ENCODE measurements at places on chromosomes 13 and 19. TPM values are rescaled to one million over a fixed set of nuclear protein-coding genes. Genes with fewer than 3 reads are reported as not detected.

GRCh38 chr13:49503951-49504350 is 8.2 kb downstream of the PHF11 start:
- no peak for DNase-seq
- no peaks in the 10 kb centered on the region for H3K27me3 ChIP-seq
- H3K36me3 ChIP-seq = peaks cover 8% of the 10 kb centered on the region
- peaks cover 7% of the 10 kb centered on the region for H3K4me1 ChIP-seq

Gene PEG3
- total RNA-seq = 10.0 TPM

GRCh38 chr19:17420475-17420924 is 653 bp downstream of the MVB12A start:
- DNase-seq = peak; percentile 23
- H3K27ac ChIP-seq = peak overlapping the region; percentile 60
- peaks cover 20% of the 10 kb centered on the region for H3K4me1 ChIP-seq
- H3K4me3 ChIP-seq = peak overlapping the region; percentile 76

GRCh38 chr13:41246969-41247680 is 16.3 kb downstream of the MTRF1 start:
- H3K36me3 ChIP-seq = peaks cover 22% of the 10 kb centered on the region
- H3K4me3 ChIP-seq = no peak overlapping the region
- no peak for DNase-seq
- H3K4me1 ChIP-seq = peaks cover 34% of the 10 kb centered on the region

GRCh38 chr19:7596211-7596937 is 711 bp downstream of the CAMSAP3 start:
- H3K4me3 ChIP-seq = peak overlapping the region; percentile 60
- H3K36me3 ChIP-seq = no peaks in the 10 kb centered on the region
- no peak overlapping the region for H3K27ac ChIP-seq
- peaks cover 6% of the 10 kb centered on the region for H3K4me1 ChIP-seq
- no peak for DNase-seq

Gene PNMA8C
- total RNA-seq = not detected

DNA sequence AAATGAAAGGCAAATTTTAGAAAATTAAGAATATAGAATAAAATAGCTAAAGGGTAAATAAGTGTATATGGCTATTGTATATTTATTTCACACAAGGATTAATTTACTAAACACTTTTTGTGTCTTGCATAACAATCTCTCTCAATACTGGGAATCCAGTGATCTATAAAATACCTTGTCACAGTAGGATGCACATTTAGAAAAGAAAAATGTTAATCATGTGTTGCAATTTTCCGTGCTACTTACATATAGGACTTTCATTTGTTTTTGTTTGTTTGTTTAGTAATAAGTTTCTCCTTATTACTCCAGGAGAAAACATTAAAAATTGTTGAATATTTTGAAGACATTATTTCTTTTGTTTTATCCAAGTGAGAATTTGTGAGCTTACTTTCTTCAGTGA is 1533.3 kb downstream of the SLITRK5 start:
- no peak overlapping the region for H3K4me3 ChIP-seq

DNA sequence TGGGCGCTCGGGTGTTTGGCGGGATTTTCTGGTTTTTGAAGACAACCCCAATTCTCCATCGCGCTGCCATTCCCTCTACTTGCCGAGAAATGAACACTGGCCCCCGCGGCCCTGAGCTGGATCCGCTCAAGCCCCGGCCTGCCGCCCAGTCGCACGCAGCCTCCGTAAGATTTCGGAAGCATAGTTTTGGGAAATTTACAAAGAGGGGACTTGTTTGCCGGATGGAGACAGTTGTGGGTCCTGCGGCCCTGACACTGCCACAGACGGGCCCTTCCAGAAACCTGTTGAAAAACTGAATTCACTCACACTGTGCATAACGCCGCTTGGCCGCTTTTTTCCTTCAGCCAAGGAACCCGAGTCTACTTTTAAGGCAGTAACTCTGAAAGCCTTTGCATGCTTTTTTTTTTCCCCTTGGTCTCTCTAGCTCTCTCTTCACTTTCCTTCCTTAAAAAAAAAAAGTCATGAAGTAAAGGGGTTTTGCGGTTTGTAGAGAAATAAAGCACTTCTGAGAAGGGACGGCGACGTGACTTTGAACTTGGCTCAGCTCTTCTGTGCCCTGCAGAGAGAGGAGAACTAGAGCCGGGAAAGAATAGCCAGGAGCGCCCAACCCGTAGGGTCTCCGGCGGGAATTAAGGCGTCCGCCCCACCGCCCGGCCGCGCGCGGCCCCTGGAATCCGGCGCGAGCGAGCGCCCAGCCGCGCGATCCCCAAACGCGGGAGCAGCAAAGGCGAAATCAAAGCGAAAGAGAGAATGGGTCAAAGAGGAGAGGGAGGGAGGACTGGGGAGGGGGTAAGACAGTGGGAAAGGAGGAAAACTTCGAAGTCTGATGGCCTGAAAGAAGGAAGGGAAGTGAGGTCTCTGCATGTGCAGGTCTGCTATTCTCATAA is 3.4 kb upstream of the ZIC2 start:
- peaks cover 100% of the 10 kb centered on the region for H3K27me3 ChIP-seq
- H3K4me1 ChIP-seq = peaks cover 41% of the 10 kb centered on the region
- no peak for DNase-seq
- H3K27ac ChIP-seq = no peak overlapping the region
- no peaks in the 10 kb centered on the region for H3K36me3 ChIP-seq

- H3K27me3 ChIP-seq = peaks cover 25% of the 10 kb centered on the region
- H3K36me3 ChIP-seq = no peaks in the 10 kb centered on the region
- H3K4me3 ChIP-seq = no peak overlapping the region
- peaks cover 41% of the 10 kb centered on the region for H3K4me1 ChIP-seq
- H3K27ac ChIP-seq = no peak overlapping the region
- DNase-seq = no peak
Measured at GRCh38 chr13:112971288-112971643, 2.3 kb downstream of the MCF2L start.

Gene PSG6
- not detected for total RNA-seq

DNA sequence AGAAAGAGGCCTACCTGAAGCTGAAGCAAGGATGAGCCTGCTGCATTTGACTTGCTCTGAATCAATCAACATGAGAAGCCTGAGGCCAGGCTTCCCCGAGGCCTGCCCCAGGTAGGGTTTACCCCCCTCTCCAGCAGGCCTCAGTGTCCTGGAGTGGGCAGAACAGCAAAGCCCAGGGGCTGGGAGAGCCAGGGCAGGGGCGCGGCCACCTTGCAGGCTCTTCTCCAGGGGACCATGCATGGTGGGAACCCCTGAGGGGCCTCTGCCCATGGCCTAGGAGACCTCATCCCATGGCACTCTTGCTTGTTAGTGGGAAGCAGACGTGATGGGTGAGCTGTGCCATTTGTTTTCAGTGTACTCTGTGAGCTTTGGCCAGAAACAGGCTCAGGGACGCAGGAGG is 19.9 kb upstream of the LRP3 start:
- no peak overlapping the region for H3K27ac ChIP-seq
- no peaks in the 10 kb centered on the region for H3K27me3 ChIP-seq
- H3K36me3 ChIP-seq = no peaks in the 10 kb centered on the region
- no peak for DNase-seq

Gene TTC9B
- not detected for total RNA-seq

Gene CCL25
- not detected for total RNA-seq

GRCh38 chr19:46654621-46655152 is 6.3 kb downstream of the DACT3 start:
- H3K27me3 ChIP-seq = peaks cover 31% of the 10 kb centered on the region
- DNase-seq = no peak
- H3K36me3 ChIP-seq = no peaks in the 10 kb centered on the region
- peak overlapping the region; percentile 48 for H3K27ac ChIP-seq
- peaks cover 13% of the 10 kb centered on the region for H3K4me1 ChIP-seq

Gene ZNF99
- total RNA-seq = 0.11 TPM

- no peaks in the 10 kb centered on the region for H3K36me3 ChIP-seq
- no peaks in the 10 kb centered on the region for H3K27me3 ChIP-seq
- H3K27ac ChIP-seq = no peak overlapping the region
- no peak overlapping the region for H3K4me3 ChIP-seq
- peaks cover 15% of the 10 kb centered on the region for H3K4me1 ChIP-seq
Measured at GRCh38 chr19:8214802-8215201, 5.6 kb downstream of the CERS4 start.

- no peak for DNase-seq
- no peak overlapping the region for H3K4me3 ChIP-seq
- H3K27ac ChIP-seq = no peak overlapping the region
- H3K36me3 ChIP-seq = peaks cover 19% of the 10 kb centered on the region
- H3K4me1 ChIP-seq = peaks cover 10% of the 10 kb centered on the region
- no peaks in the 10 kb centered on the region for H3K27me3 ChIP-seq
Measured at GRCh38 chr19:19782783-19783182, 38.8 kb downstream of the ZNF506 start.

DNA sequence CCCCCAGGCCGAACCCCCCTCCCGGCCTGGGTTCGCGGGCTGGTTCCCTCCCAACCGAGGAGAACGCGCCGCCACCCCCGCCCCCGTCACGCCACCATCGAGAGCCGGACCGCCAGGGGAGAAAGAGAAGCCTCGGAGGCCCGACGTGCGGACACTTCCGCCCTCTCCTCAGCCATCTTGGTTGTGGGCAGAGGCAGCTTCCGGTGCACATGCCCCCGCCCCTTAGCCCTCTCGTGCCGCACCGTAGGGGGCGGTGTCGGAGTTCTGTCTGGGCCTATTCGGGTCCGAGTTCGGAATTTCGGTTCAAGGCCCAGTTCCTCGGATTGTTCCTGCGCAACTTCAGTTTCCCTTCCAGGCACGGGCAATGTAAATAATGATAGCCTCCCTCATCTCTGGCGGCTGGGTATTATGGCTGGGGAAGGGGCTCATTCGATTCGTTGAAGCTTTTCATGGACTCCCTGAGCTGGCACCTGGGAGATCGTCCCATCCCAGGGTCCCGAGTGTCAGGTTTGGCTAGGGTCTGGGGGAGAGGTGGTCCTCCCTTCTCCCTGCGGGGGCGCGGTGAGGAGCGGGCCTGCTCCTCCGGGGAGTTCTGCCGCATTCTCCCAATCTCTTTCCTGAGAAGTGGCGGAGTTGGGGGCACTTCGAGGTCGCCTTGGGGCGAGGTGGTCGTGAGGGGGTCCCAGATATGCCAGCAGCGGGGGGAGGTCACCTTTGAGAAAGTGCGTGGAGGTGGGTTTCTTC is at the start of the genes IER2 and STX10:
IER2 (plus strand) TSS at position 225 of the 744 bp plus-strand sequence. CDS start 2,776 bp downstream, outside the sequence.
STX10 (minus strand) TSS at position 189 of the 744 bp plus-strand sequence. CDS start 202 bp downstream, outside the sequence.
- peak; percentile 96 for DNase-seq
- peaks cover 15% of the 10 kb centered on the region for H3K36me3 ChIP-seq
- peaks cover 61% of the 10 kb centered on the region for H3K4me1 ChIP-seq
- no peaks in the 10 kb centered on the region for H3K27me3 ChIP-seq
- peak within 1 kb of the TSS; percentile 91 for H3K4me3 ChIP-seq

- peak overlapping the region; percentile 56 for H3K27ac ChIP-seq
- peaks cover 92% of the 10 kb centered on the region for H3K4me1 ChIP-seq
- H3K36me3 ChIP-seq = no peaks in the 10 kb centered on the region
- peak overlapping the region; percentile 29 for H3K4me3 ChIP-seq
Measured at GRCh38 chr13:46622630-46623256, 69.8 kb downstream of the LRCH1 start.

GRCh38 chr13:36879218-36879938 is 40.7 kb downstream of the SMAD9 start:
- peaks cover 8% of the 10 kb centered on the region for H3K4me1 ChIP-seq
- H3K4me3 ChIP-seq = no peak overlapping the region
- H3K27ac ChIP-seq = no peak overlapping the region
- no peaks in the 10 kb centered on the region for H3K36me3 ChIP-seq
- no peaks in the 10 kb centered on the region for H3K27me3 ChIP-seq
- no peak for DNase-seq

DNA sequence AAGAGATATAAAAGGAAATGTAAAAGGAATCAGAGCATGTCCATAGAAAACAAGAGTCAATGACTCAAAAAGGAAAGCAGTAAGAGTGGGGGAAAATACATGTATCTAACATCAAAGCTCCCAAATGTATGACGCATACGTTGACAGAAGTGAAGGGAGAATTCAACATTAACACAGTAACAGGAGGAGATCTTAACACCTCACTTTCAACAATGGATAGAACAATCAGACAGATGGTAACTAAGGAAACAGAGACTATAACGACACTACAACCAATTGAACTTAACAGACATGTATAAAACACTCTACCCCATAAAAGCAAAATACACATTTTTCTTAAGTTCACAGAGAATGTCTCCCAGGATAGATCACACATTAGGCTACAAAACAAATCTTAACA is 774.8 kb upstream of the ARGLU1 start:
- DNase-seq = no peak
- H3K4me3 ChIP-seq = no peak overlapping the region
- no peaks in the 10 kb centered on the region for H3K4me1 ChIP-seq
- no peaks in the 10 kb centered on the region for H3K36me3 ChIP-seq

DNA sequence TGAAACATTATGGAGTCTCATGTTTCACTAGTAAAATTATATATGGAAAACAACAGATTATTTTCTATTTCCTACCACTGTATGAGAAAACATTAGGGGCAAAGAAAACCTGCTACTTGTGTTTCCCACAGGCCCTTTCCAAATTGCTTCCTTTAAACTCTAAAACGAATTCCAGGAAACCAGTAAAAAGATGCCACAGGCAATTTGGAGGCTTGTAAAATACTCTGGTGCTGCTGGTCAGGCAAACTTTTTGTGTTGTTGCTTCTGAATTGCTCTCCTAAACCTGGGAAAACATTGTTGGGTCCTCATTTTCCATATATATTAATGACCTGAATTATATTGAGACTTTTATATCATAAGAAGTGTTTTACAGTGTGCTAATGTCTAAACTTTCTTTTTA is 141.5 kb downstream of the TDRD3 start:
- no peaks in the 10 kb centered on the region for H3K27me3 ChIP-seq
- H3K4me1 ChIP-seq = no peaks in the 10 kb centered on the region
- H3K27ac ChIP-seq = no peak overlapping the region
- no peak for DNase-seq

DNA sequence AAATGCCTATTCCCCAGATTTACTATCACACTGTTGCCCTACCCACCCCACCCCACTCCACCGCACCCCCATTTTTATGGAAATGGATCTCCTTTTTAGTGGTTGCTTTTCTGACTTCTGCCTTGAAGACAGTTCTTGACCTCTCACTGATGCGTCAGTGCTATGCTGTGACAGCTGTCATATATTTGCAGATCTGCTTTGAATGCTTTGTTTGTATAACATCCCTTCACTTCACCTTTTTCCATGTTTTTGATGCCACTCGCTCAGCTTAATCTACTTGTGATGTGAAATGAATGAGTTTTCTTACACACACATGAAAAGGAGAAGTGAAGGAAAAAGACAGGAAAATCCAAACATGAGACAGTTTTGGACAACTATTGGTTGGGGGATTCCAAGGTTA is 731.0 kb downstream of the SLITRK6 start:
- no peak overlapping the region for H3K27ac ChIP-seq
- H3K27me3 ChIP-seq = no peaks in the 10 kb centered on the region
- H3K36me3 ChIP-seq = no peaks in the 10 kb centered on the region
- H3K4me1 ChIP-seq = no peaks in the 10 kb centered on the region

Gene MUC16
- total RNA-seq = not detected

Gene PARP4
- total RNA-seq = 23.6 TPM

- DNase-seq = no peak
- peaks cover 14% of the 10 kb centered on the region for H3K4me1 ChIP-seq
- H3K36me3 ChIP-seq = no peaks in the 10 kb centered on the region
- H3K4me3 ChIP-seq = no peak overlapping the region
- peaks cover 8% of the 10 kb centered on the region for H3K27me3 ChIP-seq
Measured at GRCh38 chr13:110929104-110929777, 14.4 kb upstream of the ANKRD10 start.
